GM12891 (cell line): ENCODE measurements at places on chromosomes 4 and X.
A peak's percentile ranks its signal among the peaks of the same experiment; 100 is the strongest.

DNA sequence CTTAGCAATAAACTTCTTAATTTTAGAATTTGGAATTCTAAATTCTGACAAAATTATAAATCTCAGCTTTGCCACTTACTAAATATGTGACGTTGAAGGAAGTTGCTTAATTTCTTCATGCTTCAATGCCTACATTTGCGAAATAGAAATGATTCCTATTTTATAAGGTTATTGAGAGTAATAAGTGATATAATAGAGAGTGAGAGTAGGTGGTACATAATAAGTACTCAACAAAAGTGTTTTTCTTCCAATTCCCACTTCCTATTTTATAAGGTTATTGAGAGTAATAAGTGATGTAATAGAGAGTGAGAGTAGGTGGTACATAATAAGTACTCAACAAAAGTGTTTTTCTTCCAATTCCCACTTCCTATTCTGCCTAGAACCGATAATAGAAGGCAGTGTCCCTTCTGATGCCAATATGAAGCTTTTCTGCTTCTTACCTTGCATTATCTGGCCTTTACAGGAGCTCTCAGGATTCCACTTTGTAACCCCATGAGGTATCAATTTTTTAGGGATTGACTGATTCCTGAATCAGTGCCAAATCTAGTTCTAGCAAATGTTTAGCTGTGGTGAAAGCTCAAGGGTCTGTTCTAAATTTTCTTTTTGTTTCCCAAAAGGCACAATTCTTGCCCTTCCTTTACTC, 31.4 kb downstream of the VSIG4 start:
- no peak for DNase-seq

- no peak for DNase-seq
Observed at GRCh38 chr4:19319607-19320006, 932.1 kb upstream of the SLIT2 start.

DNA sequence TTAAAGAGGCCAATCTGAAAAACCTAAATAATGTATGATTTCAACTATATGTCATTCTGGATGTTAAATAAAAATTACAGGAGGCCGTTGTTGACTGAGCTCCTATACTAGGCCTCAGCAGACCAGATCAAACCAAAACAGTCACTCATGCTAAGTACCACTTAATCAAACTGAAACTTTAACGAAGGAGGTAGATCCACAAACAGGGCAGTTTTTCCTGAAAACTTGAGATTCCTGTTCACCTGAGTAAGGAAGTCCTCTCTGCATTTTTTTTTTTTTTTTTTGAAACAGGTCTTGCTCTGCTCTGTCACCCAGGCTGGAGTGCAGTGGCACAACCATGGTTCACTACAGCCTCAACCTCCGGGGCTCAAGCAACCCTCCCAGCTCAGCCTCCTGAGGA, 27.7 kb downstream of the MANBA start:
- DNase-seq, result no peak

DNA sequence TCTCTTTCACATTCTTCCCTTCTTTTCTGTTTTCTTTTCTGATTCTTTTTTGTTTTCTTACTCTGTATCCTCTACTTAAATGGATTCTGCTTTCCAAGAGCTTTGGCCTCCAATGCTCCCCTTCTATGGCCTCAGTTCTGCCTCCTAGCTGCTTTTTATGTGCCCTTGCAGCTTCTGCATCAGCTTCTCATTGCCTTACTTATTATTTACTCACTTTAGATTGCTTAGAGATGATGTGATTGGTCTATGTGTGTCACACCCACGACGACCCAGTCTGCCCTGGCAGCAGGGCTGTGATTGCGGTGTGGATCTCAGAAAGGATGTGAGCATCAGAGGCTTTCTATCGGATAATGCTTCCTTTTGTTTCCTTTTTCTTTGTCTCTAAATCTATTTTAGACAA, 71.8 kb upstream of the SMARCA5 start:
- no peak for DNase-seq

- DNase-seq, result no peak
Observed at GRCh38 chrX:23720117-23720677, 22.9 kb downstream of the ACOT9 start.

DNA sequence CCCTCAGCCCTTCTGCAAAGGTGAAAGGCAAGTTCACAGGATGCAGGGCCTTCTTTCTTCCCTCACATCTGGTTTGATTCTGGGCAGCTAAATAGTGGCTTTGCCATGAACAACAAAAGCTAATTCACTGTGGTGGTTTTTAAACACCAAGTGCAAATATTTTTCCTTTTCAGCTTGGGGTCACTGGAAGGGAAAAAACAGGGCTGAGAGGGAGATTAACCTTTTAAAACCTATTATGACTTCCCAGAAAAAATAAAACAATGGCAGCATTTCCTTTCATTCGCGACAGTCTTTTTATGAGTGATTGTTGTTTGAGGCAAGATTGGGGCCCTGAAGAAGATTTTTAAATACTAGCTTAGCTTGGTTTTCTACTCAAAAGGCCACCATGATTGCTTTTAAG, 103.7 kb upstream of the SCML1 start:
- DNase-seq, result no peak

- no peak for DNase-seq
Observed at GRCh38 chrX:68690936-68691501, 43.6 kb downstream of the STARD8 start.

DNA sequence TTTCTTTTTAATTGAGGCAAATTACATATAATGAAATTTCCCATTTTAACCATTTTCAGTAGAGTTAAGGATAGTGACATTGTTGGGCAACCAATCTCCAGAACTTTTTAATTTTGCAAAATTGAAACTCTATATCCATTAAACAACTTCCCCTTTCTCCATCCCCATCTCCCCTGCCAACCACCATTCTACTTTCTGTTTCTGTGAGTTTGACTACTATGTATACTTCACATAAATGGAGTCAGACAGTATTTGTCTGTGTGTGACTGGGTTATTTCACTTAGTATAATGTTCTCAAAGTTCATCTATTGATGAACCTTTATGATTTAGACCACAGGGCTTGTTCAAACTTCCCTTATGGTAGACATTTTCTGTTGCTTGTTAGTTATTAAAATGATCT, 364.5 kb upstream of the MAD2L1 start:
- no peak for DNase-seq

DNA sequence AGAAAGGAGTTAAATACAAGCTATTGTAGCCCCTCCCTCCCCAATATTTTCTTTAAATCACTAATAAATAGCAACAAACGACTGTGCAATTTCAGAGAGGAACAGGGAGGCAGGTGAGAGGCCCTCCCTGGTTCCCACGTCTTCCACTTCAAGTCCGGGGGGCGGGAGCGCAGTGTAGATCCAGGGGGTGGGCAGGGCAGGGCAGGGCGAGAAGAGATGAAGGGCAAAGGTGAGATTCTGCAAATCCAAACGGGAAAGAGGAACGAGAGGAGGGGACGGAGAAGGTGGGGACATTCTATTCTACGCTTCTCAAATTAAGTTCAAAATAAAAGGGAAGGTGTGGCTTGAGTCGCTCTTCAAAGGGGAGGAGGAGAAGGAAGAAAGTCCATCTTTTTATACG, 6.8 kb downstream of the NKX6-1 start:
- no peak for DNase-seq

DNA sequence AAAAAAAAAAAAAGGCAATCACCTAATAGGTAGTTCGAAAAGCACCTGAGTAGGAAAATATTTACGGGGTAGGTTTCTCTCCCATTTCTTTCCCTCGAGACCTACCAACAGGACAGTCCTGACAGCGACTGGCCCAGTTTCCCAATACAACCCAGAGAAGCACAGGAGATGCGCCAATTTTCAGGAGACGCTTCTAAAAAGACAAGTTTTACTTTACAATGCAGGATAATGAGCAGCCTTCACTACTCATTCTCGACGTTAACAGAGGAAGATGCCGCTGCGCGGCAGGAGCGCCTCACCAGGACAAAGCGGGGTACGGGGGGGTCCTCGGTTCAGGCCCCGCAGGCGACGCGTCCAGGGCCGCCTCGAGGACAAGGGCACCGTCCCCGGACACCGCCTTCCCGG, 708 bp downstream of the BCLAF3 start:
- peak; percentile 11 for DNase-seq

- no peak for DNase-seq
Observed at GRCh38 chrX:48999030-48999429, 3.0 kb downstream of the GRIPAP1 start.

GRCh38 chrX:133849676-133850075, 135.7 kb downstream of the GPC3 start:
- no peak for DNase-seq

GRCh38 chrX:40440866-40441265, 139.9 kb upstream of the ATP6AP2 start:
- no peak for DNase-seq

- DNase-seq, result no peak
Observed at GRCh38 chr4:57404483-57404882, 294.3 kb upstream of the IGFBP7 start.

DNA sequence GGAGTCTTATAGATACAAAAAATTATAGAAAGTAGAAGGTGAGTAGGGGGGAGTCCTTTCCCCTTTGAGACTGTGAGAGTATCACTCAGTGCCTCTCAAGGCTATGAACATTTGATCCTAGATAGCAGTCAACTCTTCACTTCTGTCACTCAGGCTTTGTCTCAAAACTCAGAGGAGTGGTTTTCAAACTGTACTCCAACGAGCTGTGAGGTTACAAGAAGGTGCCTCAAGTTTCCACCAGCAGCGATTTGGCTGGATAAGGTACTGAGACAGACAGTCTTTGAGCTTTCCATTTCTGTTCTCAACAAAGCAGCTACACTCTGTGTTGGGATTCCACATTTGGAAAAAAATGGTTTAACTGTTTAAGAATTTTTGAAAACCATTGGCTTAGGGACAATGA, 48.0 kb upstream of the NDST3 start:
- DNase-seq, result no peak

DNA sequence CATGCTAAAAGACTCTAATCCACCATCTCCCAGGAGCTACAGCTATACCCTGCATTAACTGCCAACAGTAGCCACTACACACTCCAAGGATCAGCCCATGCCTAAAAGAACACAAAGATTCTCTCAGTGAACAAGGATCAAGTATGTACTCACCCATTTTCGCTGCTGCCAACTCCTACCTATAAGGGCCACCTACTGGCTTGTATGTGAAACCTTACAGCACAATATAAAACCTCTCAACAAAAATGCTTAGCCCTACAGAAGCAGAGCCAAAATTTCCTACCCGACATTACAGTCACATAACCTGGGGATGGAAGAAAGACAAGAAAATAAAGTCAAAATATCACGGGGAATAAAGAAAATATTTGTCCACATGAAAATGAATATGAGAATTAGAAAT, 562.8 kb upstream of the POU3F4 start:
- no peak for DNase-seq

DNA sequence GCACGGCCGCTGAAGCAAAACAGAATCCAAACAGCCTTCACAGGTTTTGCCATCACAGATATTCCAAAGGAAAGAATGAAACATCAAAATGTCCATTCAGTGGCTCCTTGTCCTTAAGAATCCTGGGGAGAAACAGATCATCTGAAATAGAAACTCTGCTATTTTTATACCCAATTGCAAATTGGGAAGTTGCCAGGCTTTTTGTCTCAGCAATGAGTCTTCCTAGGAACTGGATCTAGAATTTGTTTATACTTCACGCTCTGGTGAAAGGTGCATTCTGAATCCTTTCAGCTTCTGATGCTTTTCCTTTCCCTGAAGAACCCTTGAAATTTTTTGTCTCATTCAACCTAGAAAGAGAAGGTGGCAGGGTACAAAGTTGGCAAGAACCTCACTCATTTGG, 218.9 kb downstream of the FBXW7 start:
- DNase-seq, result no peak

- no peak for DNase-seq
Observed at GRCh38 chr4:118736900-118737299, 51.7 kb downstream of the METTL14 start.

- no peak for DNase-seq
Observed at GRCh38 chr4:13151194-13151593, 332.9 kb downstream of the RAB28 start.

DNA sequence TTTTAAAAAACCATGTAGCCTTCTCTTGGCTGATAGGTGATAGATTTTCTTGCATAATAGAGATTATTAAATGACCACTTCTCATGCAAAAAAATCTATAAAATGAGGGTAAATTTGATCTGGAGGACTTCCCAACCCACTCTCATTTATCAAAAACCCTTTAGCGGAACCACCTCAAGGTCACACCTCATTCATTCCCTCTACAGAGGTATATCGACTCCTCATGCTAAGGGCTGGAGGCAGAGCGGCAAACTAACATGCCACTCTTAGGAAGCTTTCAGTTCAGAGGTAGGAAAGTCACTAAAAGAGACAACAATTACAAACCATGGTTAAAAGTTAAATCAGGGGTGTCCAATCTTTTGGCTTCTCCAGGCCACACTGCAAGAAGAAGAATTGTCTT, 90.0 kb downstream of the COX7B2 start:
- DNase-seq, result no peak

- no peak for DNase-seq
Observed at GRCh38 chr4:170256807-170257206, 167.1 kb upstream of the AADAT start.

- DNase-seq, result no peak
Observed at GRCh38 chrX:109880629-109881028, 122.3 kb upstream of the TMEM164 start.

- DNase-seq, result no peak
Observed at GRCh38 chrX:139200793-139201192, 329.7 kb upstream of the F9 start.

- DNase-seq, result no peak
Observed at GRCh38 chr4:87865960-87866598, 33.3 kb downstream of the MEPE start.

GRCh38 chr4:152581536-152582160, 45.8 kb upstream of the FBXW7 start:
- DNase-seq, result no peak

DNA sequence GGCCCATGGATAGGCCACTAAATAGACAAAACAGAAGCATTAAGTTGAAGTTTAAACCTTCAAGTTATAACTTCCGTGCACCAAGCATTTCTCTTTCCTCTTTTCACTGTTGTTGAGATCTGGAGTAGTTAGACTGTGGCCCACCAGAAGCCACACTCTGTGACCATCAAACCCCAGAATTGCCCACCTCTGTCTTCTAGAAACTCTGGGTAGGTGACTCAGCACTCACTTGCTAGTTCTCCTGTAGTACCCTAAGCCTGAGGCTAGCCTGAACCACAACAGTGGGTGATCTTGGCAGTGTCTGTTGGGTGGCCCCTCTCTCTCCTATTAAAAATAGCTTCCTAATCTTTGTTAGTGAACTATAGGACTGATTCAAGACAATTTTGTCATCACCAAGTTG, 24.6 kb upstream of the CD40LG start:
- no peak for DNase-seq

- no peak for DNase-seq
Observed at GRCh38 chr4:148204892-148205291, 237.3 kb downstream of the NR3C2 start.

GRCh38 chrX:138928737-138929459, 217.4 kb upstream of the FGF13 start:
- DNase-seq, result no peak

GRCh38 chr4:48027653-48028052, 11.1 kb downstream of the NIPAL1 start:
- DNase-seq, result no peak

DNA sequence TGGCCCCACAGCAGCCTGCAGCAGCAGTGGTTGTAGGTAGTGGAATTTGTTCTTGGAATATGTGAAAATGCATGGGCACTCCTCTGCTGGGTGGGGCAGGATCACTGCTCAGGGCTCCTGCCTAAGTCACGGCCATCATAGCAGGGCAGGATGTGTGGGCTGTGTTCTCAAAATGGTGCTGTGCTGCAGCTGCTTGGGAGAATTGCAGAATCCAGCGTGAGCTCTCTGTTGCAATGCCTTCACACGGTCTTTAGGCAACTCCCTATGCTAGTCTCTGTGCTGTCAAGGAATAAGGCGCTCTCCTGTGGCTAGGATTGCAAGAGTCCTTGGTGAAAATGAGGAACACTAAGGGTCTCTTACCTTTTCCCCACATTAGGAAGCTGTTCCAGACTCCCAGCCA, 42.9 kb downstream of the F8 start:
- no peak for DNase-seq
